ENCODE measurements at places on chromosomes 12 and 14.

DNA sequence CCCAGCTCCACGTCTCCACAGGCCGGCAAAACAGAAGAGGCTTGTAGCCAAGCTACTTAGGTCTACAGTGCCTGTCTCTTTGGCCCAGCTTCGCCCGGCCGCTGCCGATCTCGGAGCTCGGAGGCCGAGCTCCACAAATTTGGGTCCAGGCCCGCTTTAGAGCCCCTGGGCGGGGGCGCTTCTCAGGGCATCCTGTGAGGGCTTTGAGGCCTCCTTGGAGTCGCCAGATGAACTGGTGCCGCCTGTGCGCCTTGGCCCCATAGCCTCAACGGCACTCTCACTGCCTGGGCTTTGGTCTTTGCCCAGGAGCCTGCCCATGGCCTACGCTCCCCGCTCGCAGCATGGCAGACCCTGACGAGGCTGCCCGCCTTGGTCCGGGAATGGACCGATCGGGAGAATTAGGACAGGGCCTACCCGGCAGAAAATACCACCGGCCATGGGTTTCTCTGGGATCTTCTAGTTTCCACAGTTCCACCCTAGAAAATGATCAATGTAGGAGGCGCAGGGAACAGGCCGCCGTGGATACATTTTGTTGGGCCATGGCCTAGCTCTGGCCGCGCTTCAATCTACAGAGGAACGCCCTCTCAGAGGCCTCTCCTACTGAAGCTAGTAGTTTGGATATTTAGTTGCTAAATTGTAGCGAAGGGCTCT lies 953 bp upstream of the NKX2-8 start:
- DNase-seq: no peak

- DNase-seq: no peak
Observed at GRCh38 chr12:12467688-12468261, 94.9 kb downstream of the DUSP16 start.

GRCh38 chr12:106643000-106643399 lies 60.2 kb downstream of the RFX4 start:
- DNase-seq: no peak

DNA sequence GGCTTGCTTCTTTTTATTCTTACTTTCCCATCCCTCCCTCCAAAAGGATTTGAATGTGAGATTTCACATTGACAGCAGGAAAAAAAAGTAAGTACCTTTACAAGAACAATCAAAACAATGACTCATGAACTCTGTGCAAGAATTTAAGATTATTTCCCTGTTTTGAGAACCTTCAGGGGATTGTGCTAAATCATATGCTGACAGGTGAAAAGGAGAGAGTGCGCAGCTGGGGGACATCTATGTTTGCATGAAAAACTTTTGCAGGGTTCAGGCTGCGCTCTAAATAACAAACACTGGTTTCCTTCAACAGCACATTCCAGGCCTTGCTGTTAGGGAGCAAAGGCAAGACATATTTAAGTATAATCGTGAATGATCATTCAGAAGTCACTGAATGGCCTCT lies 27.3 kb downstream of the RERG start:
- peak; percentile 72 for DNase-seq

DNA sequence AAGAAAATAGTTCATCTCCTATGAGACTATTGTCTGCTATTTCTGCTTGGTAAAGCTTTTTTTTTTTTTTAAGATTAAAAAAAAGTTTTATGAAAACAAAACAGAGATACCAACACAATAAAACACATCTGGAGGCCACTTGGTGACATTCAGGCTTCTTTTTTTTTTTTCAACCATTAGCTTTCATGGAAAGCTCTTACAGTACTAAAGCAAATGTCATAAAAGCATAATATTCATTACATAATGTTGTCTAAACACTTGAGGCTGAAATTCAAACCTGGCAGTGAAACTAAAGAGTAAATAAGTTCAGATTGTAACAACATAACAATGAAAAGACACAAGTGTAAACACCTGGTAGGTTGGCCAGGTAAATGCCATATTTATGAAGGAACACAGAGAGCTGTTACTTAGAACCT lies 14.7 kb downstream of the PRICKLE1 start:
- DNase-seq: no peak

DNA sequence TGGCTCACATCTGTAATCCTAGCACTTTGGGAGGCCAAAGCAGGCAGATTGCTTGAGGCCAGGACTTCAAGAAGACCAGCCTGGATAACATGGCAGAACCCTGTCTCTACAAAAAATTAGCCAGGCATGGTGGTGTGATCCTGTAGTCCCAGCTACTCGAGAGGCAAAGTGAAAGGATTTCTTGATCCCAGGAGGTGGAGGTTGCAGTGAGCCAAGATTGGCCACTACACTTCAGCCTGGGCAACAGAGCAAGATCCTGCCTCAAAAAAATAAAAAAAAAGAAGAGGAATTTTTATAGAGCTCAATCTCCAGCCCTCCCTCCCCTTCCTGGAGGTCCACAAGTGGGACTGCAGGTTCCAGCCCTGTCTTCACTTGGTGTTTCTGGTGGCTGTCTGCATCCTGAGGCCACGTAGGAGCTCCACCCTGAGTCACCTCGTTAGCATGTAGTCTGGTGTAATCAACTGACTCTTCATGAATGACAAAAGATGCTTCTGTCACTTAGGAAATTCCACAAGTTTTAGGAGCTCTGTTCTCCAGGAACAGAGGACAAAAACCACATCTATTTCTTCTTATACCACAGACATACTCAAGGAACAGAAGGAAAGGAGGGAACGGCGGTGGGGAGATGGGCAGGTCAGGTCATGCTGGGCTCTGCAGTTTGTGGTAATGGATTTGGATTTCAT lies 16.2 kb downstream of the CCDC62 start:
- DNase-seq: peak; percentile 47

- DNase-seq: no peak
Observed at GRCh38 chr12:51202718-51203117, 15.1 kb downstream of the POU6F1 start.

GRCh38 chr12:50824914-50825313 lies 17.8 kb upstream of the TMPRSS12 start:
- DNase-seq: no peak
